ENCODE measurements at places on chromosomes 11 and 22. TPM values are rescaled to one million over a fixed set of nuclear protein-coding genes. Genes with fewer than 3 reads are reported as not detected.

- no peak overlapping the region for H3K4me3 ChIP-seq
- DNase-seq = no peak
- H3K27ac ChIP-seq = no peak overlapping the region
- H3K36me3 ChIP-seq = no peaks in the 10 kb centered on the region
Observed at GRCh38 chr11:128624269-128625175, 37.2 kb upstream of the ETS1 start.

Gene UPK2
- total RNA-seq = not detected

Gene KCNE3
- not detected for total RNA-seq

GRCh38 chr11:34605481-34606325 is 15.2 kb upstream of the EHF start:
- no peak overlapping the region for H3K27ac ChIP-seq
- peaks cover 24% of the 10 kb centered on the region for H3K4me1 ChIP-seq
- no peak overlapping the region for H3K4me3 ChIP-seq
- no peak for DNase-seq
- H3K27me3 ChIP-seq = no peaks in the 10 kb centered on the region

DNA sequence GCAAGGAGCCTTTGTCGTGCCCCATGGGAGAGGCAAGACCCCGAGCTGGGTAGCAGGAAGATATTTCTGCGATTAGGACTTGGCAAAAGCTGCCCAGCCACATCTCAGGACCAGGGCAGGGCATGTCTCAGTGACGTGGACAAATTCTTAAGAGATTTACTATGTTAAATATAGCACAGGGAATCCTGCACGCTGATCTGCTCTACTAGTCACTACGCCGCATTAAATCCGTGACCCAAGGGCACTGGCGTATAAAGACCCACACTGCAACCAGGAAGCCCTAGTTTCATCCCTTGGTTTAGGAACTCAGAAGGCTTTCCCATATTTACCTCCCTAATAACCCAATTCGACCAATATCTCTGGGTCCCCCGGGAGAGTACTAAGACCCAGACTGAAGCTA is 35.1 kb downstream of the AP1B1 start:
- no peak for DNase-seq
- peaks cover 63% of the 10 kb centered on the region for H3K36me3 ChIP-seq
- peaks cover 7% of the 10 kb centered on the region for H3K4me1 ChIP-seq
- no peaks in the 10 kb centered on the region for H3K27me3 ChIP-seq

DNA sequence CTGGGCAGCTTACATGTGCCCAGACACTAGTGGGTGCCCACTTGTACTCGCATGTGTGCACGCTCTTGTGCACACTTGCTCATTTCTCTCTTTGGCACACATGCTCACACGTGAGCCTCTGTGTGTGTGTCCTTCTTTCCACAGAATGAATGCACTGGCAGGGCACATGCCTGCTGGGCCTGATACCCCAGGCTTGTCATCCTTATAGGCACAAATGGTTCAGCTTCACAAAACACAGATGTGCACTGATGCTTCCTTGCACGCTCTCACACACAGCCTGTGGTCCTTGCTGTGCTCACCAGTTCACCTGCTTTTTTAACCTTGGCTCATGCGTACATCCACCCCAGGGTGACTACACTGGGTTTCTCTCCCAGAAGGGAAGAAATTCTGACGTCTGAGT is 174.8 kb downstream of the BUD13 start:
- H3K27me3 ChIP-seq = peaks cover 56% of the 10 kb centered on the region
- no peak overlapping the region for H3K27ac ChIP-seq
- H3K4me1 ChIP-seq = no peaks in the 10 kb centered on the region
- H3K4me3 ChIP-seq = no peak overlapping the region
- H3K36me3 ChIP-seq = no peaks in the 10 kb centered on the region

- DNase-seq = peak; percentile 64
- peaks cover 3% of the 10 kb centered on the region for H3K36me3 ChIP-seq
- H3K4me3 ChIP-seq = no peak overlapping the region
- H3K27ac ChIP-seq = no peak overlapping the region
Observed at GRCh38 chr22:20783844-20784723, 10.2 kb downstream of the SERPIND1 start.

GRCh38 chr11:103380031-103380430 is 270.8 kb downstream of the DYNC2H1 start:
- H3K4me1 ChIP-seq = peaks cover 13% of the 10 kb centered on the region
- no peak overlapping the region for H3K27ac ChIP-seq
- peaks cover 8% of the 10 kb centered on the region for H3K36me3 ChIP-seq
- DNase-seq = no peak

DNA sequence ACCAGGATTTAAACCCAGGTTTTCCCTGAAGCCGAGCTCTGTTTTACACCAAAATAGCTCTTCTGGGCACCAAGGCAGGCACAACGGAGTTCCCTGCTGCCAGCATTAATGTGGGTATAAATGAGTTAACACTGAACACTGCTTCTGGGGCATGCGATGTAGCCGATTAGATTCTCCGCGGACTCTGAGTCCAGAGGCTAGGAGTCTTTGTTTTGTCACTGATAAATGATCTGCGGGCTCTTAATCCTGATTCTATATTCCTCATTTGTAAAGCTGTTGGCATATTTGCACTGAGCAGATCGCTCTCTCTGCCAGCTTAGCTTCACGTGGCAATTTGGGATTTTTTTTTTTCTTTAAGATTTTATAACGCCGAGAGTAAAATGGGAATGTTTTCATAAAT is 16.8 kb upstream of the LDLRAD3 start:
- no peak for DNase-seq
- H3K27me3 ChIP-seq = no peaks in the 10 kb centered on the region
- no peak overlapping the region for H3K4me3 ChIP-seq
- no peaks in the 10 kb centered on the region for H3K36me3 ChIP-seq

DNA sequence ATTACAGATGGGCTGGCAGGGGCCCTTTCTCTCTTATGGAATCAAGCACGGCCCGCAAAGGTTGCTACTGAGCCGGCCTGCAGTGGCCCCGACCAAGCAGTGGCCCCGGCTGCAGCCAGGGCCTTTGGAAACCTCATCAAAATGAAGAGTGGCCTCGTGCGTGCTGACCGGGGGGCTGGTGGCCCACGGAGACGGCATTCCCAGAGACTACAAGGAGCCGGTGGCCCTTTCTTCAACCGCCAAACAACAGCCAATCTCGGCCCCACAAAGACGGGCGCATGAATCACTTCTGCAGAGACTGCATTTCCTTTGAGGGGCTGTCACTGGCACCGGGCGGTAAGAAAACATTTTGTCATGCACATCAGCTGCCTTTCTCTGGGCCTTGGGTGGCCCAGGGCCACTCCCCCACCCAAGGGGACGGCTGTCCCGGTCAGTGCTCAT is 43.1 kb upstream of the FGF3 start:
- H3K36me3 ChIP-seq = no peaks in the 10 kb centered on the region
- peaks cover 34% of the 10 kb centered on the region for H3K27me3 ChIP-seq
- no peak overlapping the region for H3K4me3 ChIP-seq
- no peak overlapping the region for H3K27ac ChIP-seq

DNA sequence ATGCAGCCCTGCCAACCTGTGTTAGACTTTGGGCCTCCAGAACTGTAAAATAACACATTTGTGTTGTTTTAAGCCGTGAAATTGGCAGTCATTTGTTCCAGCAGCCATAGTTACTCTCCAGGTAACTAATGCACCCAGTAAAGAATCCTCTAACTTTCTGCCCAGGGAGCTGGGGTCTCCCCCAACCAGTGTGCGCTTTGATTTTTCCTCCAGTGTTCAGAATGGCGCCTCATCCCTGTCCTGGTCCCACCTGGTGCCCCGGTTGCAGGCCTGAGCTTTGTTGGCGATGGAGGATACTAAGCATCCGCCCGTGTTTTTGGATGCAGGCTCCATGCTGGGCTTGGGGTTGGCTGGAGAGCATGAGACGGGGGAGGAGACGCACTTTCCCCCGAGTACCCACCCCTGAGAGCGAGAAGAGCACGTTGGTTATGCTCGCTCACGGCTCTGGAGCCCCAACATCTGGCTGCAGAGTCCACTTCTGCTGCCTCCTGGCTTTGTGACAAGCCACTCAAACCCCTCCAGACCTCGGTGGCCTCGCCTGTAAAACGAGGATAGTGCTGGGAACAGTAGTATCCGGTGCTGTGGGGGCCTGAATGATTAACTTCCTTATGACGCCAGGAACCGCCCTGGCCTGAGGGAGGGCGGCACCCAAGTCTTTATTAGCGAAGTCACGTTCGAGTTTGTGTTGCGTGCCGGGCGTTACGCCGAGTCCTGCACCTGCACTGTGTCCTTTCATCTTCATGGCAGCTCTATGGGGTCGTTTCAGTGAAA is 25.8 kb downstream of the MRGPRD start:
- H3K27me3 ChIP-seq = peaks cover 11% of the 10 kb centered on the region
- no peak overlapping the region for H3K4me3 ChIP-seq
- no peak for DNase-seq
- no peak overlapping the region for H3K27ac ChIP-seq

All from MCF 10A (cell line).